ENCODE measurements at places on chromosomes 6 and 20. TPM values are rescaled to one million over a fixed set of nuclear protein-coding genes. Genes with fewer than 3 reads are reported as not detected.

The ANKRD6 gene
- 22.7 TPM for polyA plus RNA-seq

The KIFC1 gene
- 37.7 TPM for polyA plus RNA-seq

The MRPS26 gene
- polyA plus RNA-seq: 80.8 TPM

GRCh38 chr20:62321521-62321948 lies 18.7 kb downstream of the ADRM1 start:
- DNase-seq: no peak

The IMPG1 gene
- 1.8 TPM for polyA plus RNA-seq

GRCh38 chr6:146472918-146473317 lies 70.7 kb upstream of the RAB32 start:
- no peak for DNase-seq

The TRDN gene
- polyA plus RNA-seq: 3.2 TPM

GRCh38 chr6:10532392-10532791 lies 11.2 kb downstream of the GCNT2 start:
- no peak for DNase-seq

The CTCFL gene
- 1.4 TPM for polyA plus RNA-seq

GRCh38 chr6:114179411-114179810 lies 163.4 kb downstream of the HS3ST5 start:
- no peak for DNase-seq

- no peak for DNase-seq
These were observed 229.8 kb upstream of the SASH1 start for GRCh38 chr6:148112851-148113319.

DNA sequence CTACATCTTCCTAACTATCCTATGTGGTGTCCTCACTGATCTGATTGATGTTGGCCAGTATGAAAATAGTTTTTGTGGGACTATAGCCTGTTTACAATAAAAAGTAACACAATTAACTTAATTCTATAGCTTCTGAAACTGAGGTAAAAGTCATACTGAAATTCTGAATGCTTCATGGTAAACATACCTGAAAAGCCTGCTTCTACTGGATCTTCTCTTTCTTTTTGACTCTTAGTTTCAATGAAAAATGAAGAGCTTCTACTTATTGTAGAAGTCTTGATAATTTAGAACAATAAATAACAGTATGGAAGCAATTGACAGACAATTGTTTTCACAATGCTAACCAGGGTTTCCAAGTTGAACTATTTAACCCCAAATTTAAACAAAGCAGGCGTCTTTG lies 383.9 kb upstream of the MMS22L start:
- no peak for DNase-seq

Measured in right renal pelvis (tissue), 4 donors.